Activated CD8-positive, alpha-beta memory T cell treated with anti-CD3 and anti-CD28 coated beads, Interleukin-2, amount 10 ng/mL, durations not matched to agents 7 days and 5 days (primary cell): ENCODE measurements at places on chromosomes 13 and 19.
A peak's percentile ranks its signal among the peaks of the same experiment; 100 is the strongest.

GRCh38 chr13:111359237-111359915, 38.9 kb downstream of the TEX29 start:
- no peak overlapping the region for H3K4me3 ChIP-seq
- DNase-seq, result no peak
- H3K27me3 ChIP-seq, result peaks cover 17% of the 10 kb centered on the region
- no peaks in the 10 kb centered on the region for H3K4me1 ChIP-seq

GRCh38 chr19:50022823-50023222, 2.3 kb downstream of the VRK3 start:
- peaks cover 24% of the 10 kb centered on the region for H3K36me3 ChIP-seq
- H3K27me3 ChIP-seq, result no peaks in the 10 kb centered on the region
- peaks cover 30% of the 10 kb centered on the region for H3K4me1 ChIP-seq
- DNase-seq, result no peak
- H3K27ac ChIP-seq, result no peak overlapping the region
- H3K4me3 ChIP-seq, result no peak overlapping the region

DNA sequence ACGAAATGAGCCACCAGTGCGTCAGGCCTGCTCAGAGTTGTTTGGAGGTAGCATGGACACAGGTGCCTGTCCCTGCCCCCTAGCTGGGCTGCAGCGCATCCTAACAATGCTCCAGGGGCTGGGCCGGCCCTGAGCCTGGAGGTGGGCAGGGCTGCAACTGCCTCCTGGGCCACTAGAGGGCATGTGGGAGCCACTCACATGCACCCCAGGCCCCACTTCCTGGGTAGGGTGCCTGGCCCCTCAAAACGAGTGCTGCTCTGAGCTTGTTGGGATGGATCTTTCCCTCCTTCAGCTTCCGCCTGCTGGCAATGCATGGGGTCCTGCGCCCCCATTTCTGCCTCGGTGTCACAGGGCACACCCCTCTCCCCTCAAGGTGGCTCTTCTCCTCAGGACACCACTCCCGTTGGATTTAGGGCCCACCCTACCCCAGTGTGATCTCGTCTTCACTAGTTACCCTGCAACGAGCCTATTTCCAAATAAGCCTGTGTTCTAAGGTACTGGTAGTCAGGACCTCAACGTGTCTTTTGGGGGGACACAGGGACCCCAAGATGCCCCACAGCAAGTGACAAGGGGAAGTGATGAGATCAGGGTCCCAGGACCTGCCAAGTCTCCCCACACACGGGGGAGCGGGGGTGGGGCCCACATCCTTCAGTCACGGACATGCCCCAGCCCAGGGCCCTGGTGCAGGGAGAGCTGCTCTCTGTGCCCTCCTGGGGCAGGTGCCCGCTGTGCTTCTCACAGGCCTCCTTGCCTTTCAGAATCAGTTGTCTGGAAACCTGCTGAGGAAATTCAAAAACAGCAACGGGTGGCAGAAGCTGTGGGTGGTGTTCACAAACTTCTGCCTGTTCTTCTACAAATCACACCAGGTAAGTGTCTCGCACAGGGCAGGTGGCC, 131.3 kb downstream of the STK24 start:
- H3K36me3 ChIP-seq, result no peaks in the 10 kb centered on the region
- no peaks in the 10 kb centered on the region for H3K27me3 ChIP-seq

DNA sequence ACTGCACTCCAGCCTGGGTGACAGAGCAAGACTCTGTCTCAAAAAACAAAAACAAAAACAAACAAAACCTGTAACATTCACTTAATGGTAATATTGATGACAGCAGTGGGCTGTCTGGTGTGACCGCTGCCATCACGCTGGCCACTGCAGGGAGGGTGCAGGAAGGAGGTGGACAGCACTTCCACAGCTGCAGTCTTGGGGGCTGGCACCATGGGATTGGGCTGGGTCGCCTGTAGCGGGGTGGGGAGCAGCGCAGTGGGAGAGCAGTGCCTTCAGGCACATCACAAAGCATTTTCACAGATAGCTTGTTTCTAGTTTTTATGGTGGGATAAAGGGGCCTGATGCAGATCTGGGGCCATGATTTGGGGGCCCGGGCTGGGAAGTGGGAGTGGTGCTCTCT, 5.3 kb downstream of the IGFL4 start:
- no peaks in the 10 kb centered on the region for H3K36me3 ChIP-seq
- DNase-seq, result no peak

- no peak for DNase-seq
- H3K4me1 ChIP-seq, result peaks cover 32% of the 10 kb centered on the region
Observed at GRCh38 chr19:14476673-14477401, 1.7 kb upstream of the PTGER1 start.

- H3K4me3 ChIP-seq, result no peak overlapping the region
- no peak for DNase-seq
- no peaks in the 10 kb centered on the region for H3K27me3 ChIP-seq
- no peaks in the 10 kb centered on the region for H3K36me3 ChIP-seq
- no peak overlapping the region for H3K27ac ChIP-seq
Observed at GRCh38 chr19:27828829-27829228, 1384.1 kb downstream of the UQCRFS1 start.

GRCh38 chr13:40486518-40487163, 179.8 kb downstream of the FOXO1 start:
- DNase-seq, result no peak
- H3K27ac ChIP-seq, result peak overlapping the region; percentile 87
- H3K4me1 ChIP-seq, result peaks cover 45% of the 10 kb centered on the region
- H3K4me3 ChIP-seq, result no peak overlapping the region
- no peaks in the 10 kb centered on the region for H3K27me3 ChIP-seq
- H3K36me3 ChIP-seq, result peaks cover 4% of the 10 kb centered on the region

DNA sequence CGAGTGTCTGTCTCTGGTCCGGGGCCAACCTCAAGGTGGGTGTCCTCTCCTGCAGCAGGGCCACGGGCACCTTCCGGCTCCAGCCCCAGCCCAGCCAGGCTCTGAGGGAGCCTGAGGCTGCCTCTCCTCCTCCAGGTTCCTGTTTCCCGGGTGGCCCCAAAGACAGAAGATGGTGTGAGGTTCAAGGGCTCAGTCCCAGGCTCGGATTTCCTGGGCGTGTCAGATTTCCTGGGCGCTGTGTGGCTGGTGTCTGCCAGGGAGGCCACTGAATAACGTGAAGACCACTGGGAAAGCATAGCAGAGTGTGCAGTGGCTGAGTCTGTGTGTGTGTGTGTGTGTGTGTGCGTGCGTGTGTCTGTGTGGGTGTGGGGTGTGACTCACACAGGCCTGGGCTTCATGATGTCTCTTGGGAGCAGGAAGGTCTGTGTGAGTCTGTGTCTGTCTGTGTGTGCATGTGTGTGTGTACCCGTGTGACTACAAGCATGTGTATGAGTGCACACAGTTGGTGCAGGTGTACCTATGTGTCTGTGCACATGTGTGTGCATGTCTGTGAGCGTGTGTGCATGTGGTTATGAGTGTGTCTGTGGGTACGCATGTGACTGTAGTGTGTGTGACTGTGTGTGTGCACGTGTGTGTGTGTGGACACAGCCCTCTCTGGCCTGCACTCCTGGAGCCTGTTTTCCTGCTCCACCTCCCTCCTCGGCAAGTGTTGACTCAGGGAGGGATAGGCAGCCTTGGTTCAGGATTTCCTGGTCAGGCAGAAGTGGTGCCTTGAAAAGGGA, 28.3 kb downstream of the CEBPA start:
- H3K4me3 ChIP-seq, result no peak overlapping the region
- no peak for DNase-seq
- peaks cover 5% of the 10 kb centered on the region for H3K27me3 ChIP-seq
- no peaks in the 10 kb centered on the region for H3K36me3 ChIP-seq

- no peaks in the 10 kb centered on the region for H3K27me3 ChIP-seq
- H3K36me3 ChIP-seq, result no peaks in the 10 kb centered on the region
- no peaks in the 10 kb centered on the region for H3K4me1 ChIP-seq
Observed at GRCh38 chr19:2648099-2648498, 54.4 kb downstream of the GNG7 start.

DNA sequence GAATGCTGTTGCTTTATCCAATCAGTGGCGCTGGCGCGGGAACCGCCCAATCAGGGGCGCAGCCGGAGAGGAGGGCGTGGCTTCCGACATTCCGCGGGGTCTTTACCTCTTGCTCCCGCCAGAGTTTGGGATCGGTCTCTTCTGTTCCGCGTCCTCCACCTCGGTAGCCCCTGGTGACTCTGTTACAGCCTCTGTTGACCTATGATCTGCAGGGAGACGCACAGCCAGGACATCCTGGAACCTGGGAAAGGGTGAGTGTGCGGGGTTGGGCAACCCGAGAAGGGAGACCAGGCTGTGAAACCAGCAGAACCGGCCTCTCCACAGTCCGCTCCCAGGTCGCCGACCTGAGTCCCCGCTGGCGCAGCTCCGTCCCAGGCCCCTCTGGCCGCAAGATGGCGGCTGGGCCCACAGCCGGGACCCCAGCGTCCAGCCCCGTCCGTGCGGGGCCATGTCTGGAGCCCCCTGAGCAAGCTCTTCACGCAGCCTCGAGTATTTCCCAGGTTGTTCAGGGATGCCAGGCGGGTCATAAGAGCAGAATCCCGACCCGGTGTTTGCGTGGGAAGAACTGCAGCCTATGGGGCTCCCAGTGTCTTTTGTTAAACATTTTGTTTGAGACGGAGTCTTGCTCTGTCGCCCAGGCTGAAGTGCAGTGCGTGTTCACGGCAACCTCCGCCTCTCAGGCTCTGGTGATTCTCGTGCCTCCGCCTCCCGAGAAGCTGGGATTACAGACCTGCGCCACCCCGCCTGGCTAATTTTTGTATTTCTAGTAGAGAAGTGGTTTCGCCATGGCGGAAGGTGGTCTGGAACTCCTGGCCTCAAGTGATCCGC, 4.4 kb upstream of the ZNF681 start:
- peak overlapping the region; percentile 81 for H3K27ac ChIP-seq
- H3K27me3 ChIP-seq, result no peaks in the 10 kb centered on the region
- peak; percentile 87 for DNase-seq
- peak overlapping the region; percentile 91 for H3K4me3 ChIP-seq
- peaks cover 25% of the 10 kb centered on the region for H3K4me1 ChIP-seq

DNA sequence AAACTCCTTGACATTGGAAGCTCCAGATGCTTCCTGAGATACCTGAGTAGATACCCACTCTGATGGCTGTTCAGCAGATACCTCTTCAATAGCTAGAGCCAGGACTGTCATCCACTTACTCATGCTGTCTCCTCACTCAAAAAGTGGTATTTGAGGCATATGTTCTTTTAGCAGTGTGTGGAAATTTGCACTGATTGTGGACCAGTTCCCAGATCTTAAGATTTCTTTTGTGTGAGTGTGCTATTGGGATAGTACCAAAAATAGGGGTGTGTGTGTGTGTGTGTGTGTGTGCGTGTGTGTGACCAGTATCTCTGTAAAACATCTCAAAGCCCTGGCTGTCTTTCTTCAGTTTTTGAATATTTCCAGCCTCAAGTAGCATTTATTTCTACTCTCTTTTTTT, 108.3 kb downstream of the SLITRK5 start:
- no peaks in the 10 kb centered on the region for H3K27me3 ChIP-seq
- H3K27ac ChIP-seq, result no peak overlapping the region
- H3K4me3 ChIP-seq, result no peak overlapping the region
- H3K4me1 ChIP-seq, result no peaks in the 10 kb centered on the region
- no peak for DNase-seq

GRCh38 chr19:31144075-31144870, 205.0 kb downstream of the TSHZ3 start:
- no peak for DNase-seq
- H3K27me3 ChIP-seq, result no peaks in the 10 kb centered on the region
- no peak overlapping the region for H3K27ac ChIP-seq
- H3K4me1 ChIP-seq, result no peaks in the 10 kb centered on the region
- no peak overlapping the region for H3K4me3 ChIP-seq

DNA sequence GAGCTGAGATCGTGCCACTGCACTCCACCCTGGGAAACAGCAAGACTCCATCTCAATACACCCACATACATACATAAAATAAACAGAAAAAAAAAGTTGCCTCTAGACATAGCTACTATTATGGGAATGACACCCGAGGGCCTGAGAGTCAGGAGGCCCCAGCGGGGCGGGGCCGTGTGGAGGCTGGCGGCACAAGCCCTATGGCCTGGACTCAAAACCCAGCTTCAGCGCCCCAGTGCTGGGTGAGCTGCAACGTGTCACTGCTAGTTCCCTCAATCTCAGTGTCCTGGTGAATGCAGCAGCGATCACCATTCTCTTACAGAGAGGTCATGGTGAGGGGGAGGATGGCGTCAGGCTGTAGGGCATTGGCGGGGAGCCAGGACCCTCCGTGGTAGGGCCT, 9.2 kb upstream of the ZSCAN1 start:
- H3K27me3 ChIP-seq, result no peaks in the 10 kb centered on the region
- peaks cover 3% of the 10 kb centered on the region for H3K36me3 ChIP-seq
- DNase-seq, result no peak
- no peak overlapping the region for H3K27ac ChIP-seq

DNA sequence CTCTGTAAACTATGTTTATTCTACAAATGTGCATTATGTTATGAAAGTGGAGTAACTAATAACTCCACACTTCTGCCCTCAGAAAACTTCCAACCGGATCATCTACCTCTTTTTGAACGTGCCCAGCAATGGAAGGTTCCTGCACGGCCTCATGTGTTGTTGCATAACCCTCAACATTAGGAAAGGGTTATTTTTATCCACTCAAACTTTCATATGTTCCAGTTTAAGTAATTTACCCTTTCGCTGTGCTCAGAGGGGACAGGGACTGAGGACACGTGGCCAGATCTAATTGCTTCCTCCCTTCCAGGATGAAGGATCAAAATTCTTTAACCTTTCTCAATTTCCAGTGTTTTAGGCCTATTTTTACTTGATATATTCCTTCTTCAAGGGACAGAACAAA, 29.6 kb downstream of the IRS2 start:
- no peaks in the 10 kb centered on the region for H3K36me3 ChIP-seq
- no peaks in the 10 kb centered on the region for H3K4me1 ChIP-seq
- no peak overlapping the region for H3K27ac ChIP-seq

- peaks cover 4% of the 10 kb centered on the region for H3K4me1 ChIP-seq
- no peak for DNase-seq
- H3K27ac ChIP-seq, result no peak overlapping the region
- H3K36me3 ChIP-seq, result no peaks in the 10 kb centered on the region
- no peak overlapping the region for H3K4me3 ChIP-seq
Observed at GRCh38 chr19:32743447-32743846, 23.9 kb downstream of the TDRD12 start.

- no peak for DNase-seq
- no peak overlapping the region for H3K4me3 ChIP-seq
- H3K27ac ChIP-seq, result no peak overlapping the region
- peaks cover 62% of the 10 kb centered on the region for H3K36me3 ChIP-seq
- H3K4me1 ChIP-seq, result peaks cover 10% of the 10 kb centered on the region
Observed at GRCh38 chr13:48514793-48515192, 18.1 kb downstream of the RCBTB2 start.

- H3K36me3 ChIP-seq, result no peaks in the 10 kb centered on the region
- no peaks in the 10 kb centered on the region for H3K27me3 ChIP-seq
- no peak overlapping the region for H3K4me3 ChIP-seq
- no peak overlapping the region for H3K27ac ChIP-seq
- H3K4me1 ChIP-seq, result no peaks in the 10 kb centered on the region
Observed at GRCh38 chr19:8120636-8121480, 28.5 kb downstream of the FBN3 start.

GRCh38 chr19:43455321-43456113, 9.9 kb downstream of the LYPD3 start:
- H3K36me3 ChIP-seq, result no peaks in the 10 kb centered on the region
- no peak overlapping the region for H3K27ac ChIP-seq
- no peak for DNase-seq
- H3K4me3 ChIP-seq, result no peak overlapping the region
- H3K27me3 ChIP-seq, result peaks cover 4% of the 10 kb centered on the region
